ENCODE measurements at places on chromosomes 4 and X.

GRCh38 chr4:90099812-90100211 is 27.4 kb upstream of the CCSER1 start:
- no peak for DNase-seq

DNA sequence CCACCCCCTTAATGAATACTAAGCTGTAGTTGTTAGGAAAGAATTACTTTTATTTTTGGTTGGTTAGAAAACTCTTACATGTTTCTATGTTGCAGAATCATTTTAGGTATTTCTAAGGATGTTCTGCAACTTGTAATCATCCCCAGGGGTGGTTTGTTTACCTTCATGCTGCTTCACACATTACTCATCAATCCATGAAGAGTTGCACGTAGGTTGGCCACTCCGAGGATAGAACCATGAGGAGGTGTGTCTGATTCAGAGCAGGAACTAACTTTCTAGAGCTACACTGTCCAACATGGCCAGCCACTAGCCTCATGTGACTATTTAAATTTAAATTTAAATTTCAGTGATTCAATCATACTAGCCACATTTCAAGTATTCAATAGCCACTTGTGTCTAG is 127.2 kb upstream of the FRMPD4 start:
- no peak for DNase-seq

DNA sequence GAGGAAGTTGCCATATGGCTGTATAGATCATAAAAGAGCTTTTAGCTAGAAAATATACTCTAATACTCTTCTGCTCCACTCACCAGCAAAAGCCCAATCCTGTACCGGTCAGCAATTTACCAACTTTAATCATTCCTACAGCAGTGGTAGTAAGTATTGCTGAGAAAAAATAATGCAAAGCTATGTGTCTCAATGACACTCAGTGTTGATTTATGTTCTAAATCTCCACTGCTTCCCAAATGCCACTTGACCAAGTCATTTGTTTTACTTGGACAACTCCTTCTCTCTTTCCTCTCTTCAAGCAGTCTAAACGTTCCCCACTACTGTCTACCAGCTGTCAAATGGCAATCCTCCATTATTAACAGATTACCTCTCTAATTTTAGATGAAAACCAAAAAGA is 201.8 kb upstream of the GK2 start:
- no peak for DNase-seq

DNA sequence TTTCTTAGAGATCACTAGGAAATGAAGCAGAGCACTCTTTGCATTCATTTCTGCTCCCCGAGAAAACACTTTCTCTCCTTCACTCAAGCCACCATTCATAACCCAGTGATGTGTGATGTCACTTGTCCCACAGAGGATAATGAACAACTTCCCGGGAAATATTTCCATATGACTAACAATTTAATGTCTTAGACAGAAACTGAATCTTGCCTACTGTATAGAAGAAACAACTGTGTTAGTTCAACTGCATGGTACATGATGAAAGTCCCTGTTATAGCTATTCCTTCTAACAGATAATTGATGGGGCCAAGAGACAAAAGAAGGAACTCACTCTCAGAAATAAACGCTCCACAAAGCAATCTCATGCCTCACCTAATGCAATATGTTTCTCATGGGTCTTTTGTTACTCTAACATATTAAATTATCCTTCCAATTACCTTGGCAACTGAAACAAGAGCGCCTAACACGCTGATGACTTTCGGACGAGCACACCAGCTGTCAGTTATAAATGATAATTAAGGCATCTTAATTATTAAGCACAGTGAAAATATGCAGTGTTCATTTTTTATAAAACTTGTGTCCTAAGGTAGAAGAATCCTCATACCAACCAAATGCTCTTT is 113.7 kb upstream of the TLR3 start:
- DNase-seq: no peak

DNA sequence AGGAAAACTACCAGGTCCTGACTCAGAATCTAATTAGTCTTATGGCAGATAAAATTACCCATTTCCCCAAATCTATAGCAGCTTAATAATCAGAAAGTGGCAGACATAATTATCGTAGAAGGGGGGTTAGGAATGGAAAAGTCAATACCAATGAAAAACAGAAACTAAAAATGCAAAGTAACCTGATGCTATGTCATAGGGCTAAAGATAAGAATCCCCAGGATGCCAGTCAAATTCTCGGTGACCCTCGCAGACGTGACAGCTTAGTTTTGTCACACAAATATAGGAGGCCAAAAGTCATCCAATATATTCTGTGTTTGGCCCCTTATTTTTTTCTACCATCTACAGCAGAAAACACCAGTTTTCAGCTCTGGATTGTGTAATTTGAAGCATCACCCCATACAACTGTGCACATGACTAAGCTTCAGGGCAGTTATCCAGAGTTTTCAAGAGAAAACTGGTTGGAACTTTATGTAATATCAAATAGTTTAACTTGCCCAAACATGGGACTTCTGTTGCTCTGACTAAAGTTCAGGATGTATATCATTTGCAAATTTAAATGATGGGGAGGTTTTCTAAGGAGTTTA is 30.9 kb downstream of the RASSF6 start:
- no peak for DNase-seq

DNA sequence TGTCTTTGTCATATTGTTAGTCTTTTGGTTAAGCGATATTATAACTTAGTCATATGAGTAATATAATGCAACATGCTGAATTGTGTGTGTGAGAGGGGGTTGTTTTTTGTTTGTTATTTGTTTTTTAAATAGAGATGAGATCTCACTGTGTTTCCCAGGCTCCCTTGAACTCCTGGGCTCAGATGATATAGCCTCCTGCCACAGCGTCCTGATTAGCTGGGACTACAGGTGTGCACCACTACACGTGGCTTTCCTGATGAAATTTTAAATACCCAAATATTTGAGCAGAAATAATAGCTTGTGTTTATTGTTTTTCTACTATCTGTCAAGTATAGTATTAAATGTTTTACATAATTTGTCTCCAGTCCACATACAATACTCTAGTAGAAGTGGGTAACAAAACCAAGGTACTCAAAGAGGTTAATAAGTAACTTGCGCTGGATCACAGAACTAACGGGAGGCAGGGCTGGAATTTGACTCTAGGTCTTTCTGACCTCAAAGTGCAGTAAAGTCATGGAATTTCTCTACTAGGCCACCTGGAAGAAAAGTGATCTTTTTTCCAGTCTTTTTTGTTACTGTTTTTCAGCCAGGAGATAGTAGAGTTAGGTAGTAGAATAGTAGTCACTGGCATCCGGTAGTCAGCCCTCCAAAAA is 47.8 kb downstream of the CLCN3 start:
- no peak for DNase-seq

DNA sequence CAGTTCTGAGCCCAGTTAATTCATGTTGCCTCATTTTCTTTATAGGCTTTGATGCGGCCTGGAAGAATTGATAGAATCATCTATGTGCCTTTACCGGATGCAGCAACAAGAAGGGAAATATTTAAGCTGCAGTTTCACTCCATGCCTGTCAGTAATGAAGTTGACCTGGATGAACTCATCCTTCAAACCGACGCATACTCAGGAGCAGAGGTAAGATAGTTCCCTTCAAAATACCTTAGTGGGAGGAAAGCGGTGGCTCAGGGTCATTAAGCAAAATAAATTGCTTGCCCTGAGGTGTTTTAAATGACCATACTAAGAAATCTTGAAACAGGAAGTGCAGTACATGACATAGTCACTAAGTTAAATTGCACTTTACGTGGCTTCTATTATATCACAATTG is 140.6 kb upstream of the SPRY1 start:
- no peak for DNase-seq

DNA sequence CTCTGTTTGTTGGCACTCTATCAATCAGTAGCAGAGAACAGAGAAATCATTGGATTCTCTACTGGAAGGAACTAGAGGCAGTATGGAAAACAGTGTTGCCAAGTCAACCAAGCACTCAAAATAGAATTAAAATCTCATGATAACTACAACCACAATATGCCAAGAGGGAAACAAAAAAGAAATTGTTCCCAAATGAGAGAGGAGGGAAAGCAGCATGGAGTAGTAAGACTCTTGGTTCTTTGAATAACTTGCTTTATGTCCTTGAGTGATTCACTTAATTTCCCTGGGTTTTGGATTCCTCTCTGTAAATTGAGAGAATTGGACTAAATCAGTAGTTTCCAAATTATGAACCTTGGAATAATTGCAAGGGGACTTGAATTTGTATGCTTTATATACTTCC is 285.5 kb upstream of the ANKRD50 start:
- no peak for DNase-seq

GRCh38 chr4:17376205-17376604 is 135.7 kb downstream of the QDPR start:
- DNase-seq: no peak

- no peak for DNase-seq
Observed at GRCh38 chrX:134691453-134691852, 33.2 kb upstream of the PLAC1 start.

DNA sequence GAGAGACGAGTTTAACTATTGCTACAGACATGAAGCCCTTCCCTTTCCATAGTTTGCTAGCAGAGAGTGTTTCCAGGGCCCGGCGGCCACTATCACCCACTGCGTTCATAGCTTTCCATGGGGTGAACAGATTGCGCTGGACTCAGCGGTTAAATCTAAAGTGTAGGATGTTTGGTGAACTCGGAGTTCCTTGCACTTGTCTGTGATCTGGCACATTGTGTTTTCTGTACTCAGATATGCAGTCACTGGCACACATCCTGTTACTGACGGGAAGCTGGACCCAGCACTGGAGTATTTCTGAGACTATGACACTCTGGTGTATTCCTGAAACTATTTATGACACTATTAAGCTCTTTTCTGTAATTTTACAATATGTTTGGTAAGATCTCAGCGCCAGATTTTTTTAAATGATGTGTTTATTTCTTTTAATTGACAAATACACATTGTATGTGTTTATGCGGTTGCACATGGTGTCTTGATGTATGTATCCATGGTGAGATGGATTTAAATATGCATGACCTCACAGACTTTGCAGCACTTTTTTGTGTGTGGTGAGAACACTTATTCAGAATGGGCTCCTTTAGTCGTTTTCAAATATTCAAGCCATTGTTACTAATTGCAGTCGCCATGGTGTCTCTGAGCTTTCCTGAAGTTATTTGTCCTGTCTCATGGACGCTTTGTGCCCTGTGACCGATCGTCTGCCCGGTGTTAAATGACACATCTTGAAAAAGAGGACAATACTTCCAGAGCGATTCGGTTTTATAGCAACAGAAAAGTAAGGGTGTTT is 14.1 kb downstream of the CD99 start:
- DNase-seq: no peak

- no peak for DNase-seq
Observed at GRCh38 chrX:39815631-39816030, 282.1 kb downstream of the BCOR start.

- DNase-seq: no peak
Observed at GRCh38 chrX:134971926-134972325, 18.9 kb upstream of the SMIM10 start.

DNA sequence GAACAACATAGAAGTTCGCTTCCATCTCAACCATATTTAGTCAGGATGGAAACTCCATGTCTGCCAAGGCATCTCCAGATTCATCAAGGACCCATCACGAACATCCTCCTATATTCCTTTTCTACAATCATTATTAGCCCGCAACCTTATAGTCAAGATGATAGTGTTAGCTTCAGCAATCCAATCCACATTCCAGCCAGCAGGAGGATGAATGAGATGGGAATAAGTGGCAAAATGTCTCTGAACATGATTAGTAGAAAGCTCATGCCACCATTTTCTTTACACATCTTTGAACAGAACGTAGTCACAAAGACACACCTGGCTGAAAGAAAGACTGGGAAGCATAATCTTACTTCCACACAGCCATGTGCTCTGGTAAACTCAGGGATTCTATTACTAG is 18.6 kb upstream of the NR0B1 start:
- no peak for DNase-seq

GRCh38 chrX:1262369-1262768 is 6.2 kb upstream of the CSF2RA start:
- DNase-seq: no peak

DNA sequence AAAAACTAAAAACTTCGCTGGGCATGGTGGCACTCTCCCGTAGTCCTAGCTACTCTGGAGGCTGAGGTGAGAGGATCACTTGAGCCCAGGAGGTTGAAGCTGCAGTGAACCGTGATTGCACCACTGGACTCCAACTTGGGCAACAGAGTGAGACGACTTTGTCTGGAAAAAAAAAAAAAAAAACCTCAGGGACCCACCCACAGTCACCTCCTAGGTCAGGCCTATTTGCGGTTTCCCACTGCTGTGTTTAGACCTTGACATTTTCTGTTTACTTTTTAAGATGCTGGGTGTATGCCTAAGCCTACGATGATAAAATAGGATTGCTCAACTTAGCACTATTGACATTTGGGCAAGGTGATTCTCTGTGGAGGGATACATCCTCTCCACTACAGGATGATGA is 197.4 kb upstream of the TBL1X start:
- no peak for DNase-seq

GRCh38 chr4:146654687-146655520 is 16.2 kb downstream of the POU4F2 start:
- no peak for DNase-seq

DNA sequence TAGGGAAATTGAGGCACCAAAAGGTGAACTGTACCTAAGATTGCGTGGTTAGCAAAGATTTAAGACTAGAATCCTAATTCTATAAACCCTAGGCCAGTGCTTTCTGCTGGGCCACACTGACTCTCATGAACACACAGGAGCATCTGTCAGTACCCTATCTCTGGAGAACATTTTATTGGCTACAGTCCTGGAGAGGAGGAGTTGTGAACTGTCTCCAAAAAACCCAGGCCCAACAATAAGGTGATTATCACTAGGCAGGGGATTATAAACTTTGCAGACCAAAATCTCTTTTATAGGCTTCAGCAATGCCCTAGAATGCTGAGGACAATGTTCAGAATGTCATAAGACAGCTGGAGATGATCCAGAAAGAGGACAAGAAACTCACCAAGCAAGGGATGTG is 24.1 kb downstream of the OPHN1 start:
- DNase-seq: no peak

DNA sequence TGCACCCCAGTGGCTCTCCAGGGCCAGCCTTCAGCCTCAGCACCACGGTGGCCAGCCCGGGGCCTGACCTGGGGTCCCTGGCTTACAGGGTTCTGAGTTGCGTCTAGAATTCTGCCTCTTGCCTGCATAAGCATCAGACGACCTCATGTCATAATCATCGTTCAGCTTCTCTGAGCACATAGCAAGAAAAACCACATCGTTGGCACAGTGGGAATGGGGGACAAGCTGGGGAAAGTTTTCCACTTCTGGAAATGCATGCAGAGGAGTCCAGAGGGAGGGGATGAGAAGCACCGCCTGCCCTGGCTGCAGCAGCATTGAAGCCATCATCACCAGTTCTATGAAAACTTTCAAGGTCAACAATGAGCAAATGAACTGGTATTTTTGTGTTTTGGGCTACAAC is 441.0 kb upstream of the FRG1 start:
- DNase-seq: no peak

- DNase-seq: no peak
Observed at GRCh38 chr4:54440394-54441136, 211.5 kb downstream of the PDGFRA start.

- DNase-seq: no peak
Observed at GRCh38 chr4:84263415-84263814, 235.7 kb downstream of the NKX6-1 start.

All from stimulated activated CD8-positive, alpha-beta memory T cell treated with anti-CD3 and anti-CD28 coated beads, Interleukin-15, amount 100 ng/mL, for 48 hours (primary cell).